ENCODE measurements at places on chromosomes 6 and 20. TPM values are rescaled to one million over a fixed set of nuclear protein-coding genes. Genes with fewer than 3 reads are reported as not detected.

Gene LGSN
- total RNA-seq, result not detected

- no peaks in the 10 kb centered on the region for H3K4me1 ChIP-seq
- H3K27ac ChIP-seq, result no peak overlapping the region
- no peak overlapping the region for H3K4me3 ChIP-seq
- no peak for DNase-seq
Measured at GRCh38 chr6:157410045-157410444, 29.1 kb downstream of the ZDHHC14 start.

Gene DUSP15
- total RNA-seq, result 0.47 TPM

DNA sequence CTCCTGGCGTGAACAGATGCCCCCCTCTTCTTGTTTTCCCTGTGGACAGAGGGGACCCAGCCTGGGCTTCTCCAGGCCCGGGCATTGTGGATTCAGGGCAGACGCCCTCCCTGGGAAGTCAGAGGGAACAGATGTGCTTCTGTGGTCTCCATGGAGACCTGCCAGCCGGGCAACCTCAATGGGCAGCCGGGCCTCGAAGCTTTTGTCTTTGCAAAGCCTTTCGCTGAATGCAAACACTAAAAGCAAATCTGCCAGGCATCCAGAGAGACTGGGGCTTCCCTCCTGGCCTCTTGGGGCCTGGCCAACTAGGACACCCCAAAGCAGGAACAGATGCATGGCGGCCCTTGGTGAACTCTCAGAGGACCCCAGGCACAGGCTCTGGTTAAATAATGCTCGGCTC is 370.0 kb upstream of the SULF2 start:
- H3K36me3 ChIP-seq, result no peaks in the 10 kb centered on the region
- no peak for DNase-seq
- H3K4me3 ChIP-seq, result no peak overlapping the region
- H3K27ac ChIP-seq, result no peak overlapping the region

- no peak for DNase-seq
- no peak overlapping the region for H3K4me3 ChIP-seq
- peaks cover 20% of the 10 kb centered on the region for H3K4me1 ChIP-seq
- H3K36me3 ChIP-seq, result no peaks in the 10 kb centered on the region
Measured at GRCh38 chr6:16800341-16800740, 39.1 kb upstream of the ATXN1 start.

Gene TNFRSF6B
- not detected for total RNA-seq

- H3K36me3 ChIP-seq, result no peaks in the 10 kb centered on the region
- DNase-seq, result no peak
- H3K27me3 ChIP-seq, result peaks cover 21% of the 10 kb centered on the region
- H3K27ac ChIP-seq, result no peak overlapping the region
- no peaks in the 10 kb centered on the region for H3K4me1 ChIP-seq
- no peak overlapping the region for H3K4me3 ChIP-seq
Measured at GRCh38 chr6:382883-383810, 8.4 kb upstream of the IRF4 start.
